ENCODE measurements at places on chromosomes 5 and 9. TPM values are rescaled to one million over a fixed set of nuclear protein-coding genes. Genes with fewer than 3 reads are reported as not detected.

GRCh38 chr5:10069637-10070313 lies 179.9 kb downstream of the ATPSCKMT start:
- H3K4me3 ChIP-seq, result no peak overlapping the region
- H3K36me3 ChIP-seq, result no peaks in the 10 kb centered on the region
- H3K27ac ChIP-seq, result no peak overlapping the region

DNA sequence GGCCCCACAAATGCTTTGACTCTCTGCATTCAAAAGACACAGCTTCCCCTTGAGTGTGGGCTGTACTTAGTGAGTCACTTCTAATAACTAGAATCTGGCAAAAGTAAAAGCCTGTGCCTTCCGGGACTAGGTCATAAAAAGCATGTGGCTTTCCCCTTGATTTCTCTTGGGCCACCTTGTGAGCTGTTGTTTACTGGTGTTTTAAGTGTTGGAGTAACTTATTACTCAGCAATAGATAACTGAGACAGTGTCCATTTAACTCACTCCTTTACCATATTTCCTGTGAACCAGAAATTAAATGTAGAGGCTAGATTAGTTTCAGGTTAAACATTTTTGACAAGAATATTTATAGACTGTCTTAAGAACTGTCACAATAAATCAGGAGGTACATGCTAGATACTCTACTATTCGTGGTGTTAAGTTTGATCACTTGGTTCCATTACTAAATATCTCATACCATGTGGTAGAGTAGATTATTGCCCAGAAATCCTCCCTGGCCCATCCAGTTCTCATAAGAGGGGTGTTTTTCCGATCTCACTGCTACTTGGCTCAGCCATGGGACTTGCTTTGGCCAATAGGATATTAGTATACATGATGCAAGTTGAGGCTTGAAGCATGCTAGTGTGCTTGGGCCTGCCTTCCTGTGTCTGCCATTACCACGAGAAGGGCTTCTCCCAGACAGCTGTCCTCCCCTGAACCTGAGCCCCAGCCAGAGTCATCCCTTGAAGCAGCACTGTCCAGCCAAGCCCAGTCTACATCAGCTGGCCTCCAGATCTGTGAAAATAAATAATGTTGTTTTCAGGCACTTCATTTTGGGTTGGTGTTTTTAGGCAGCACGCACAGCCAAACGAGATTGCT lies 10.4 kb upstream of the CMBL start:
- H3K4me3 ChIP-seq, result no peak overlapping the region
- no peak for DNase-seq
- H3K27me3 ChIP-seq, result no peaks in the 10 kb centered on the region

- H3K4me1 ChIP-seq, result no peaks in the 10 kb centered on the region
- H3K27ac ChIP-seq, result no peak overlapping the region
Measured at GRCh38 chr5:68467794-68468193, 252.2 kb downstream of the PIK3R1 start.

Gene SLC28A3
- 0.89 TPM for total RNA-seq

Gene GABBR2
- total RNA-seq, result 0.55 TPM

DNA sequence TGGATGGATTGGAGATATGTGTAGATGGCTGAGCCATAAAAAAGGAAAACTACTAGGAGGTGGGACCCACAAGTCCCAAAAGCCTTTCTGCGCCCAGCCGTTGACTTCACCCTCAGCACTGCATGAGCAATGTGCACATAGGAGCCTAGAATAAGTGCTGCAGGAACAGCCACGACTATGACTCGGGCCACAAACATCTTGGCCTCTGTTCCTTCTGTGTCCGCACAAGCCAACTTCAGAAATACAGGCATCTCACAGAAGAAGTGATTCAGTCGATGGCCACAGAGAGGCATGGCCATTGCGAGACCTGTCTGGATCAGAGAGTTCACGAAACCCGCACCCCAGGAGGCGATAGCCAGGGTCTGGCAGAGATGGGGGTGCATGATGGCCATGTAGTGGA lies 587 bp downstream of the OR2Y1 start:
- no peak overlapping the region for H3K27ac ChIP-seq
- no peaks in the 10 kb centered on the region for H3K36me3 ChIP-seq
- peaks cover 65% of the 10 kb centered on the region for H3K27me3 ChIP-seq

- no peak overlapping the region for H3K27ac ChIP-seq
- H3K36me3 ChIP-seq, result no peaks in the 10 kb centered on the region
- no peaks in the 10 kb centered on the region for H3K27me3 ChIP-seq
- no peak for DNase-seq
Measured at GRCh38 chr5:7638456-7638855, 212.5 kb downstream of the CFAP90 start.

- peaks cover 29% of the 10 kb centered on the region for H3K4me1 ChIP-seq
- peaks cover 3% of the 10 kb centered on the region for H3K36me3 ChIP-seq
- peak within 1 kb of the TSS; percentile 84 for H3K4me3 ChIP-seq
- no peaks in the 10 kb centered on the region for H3K27me3 ChIP-seq
- DNase-seq, result peak; percentile 86
Measured at GRCh38 chr9:35812025-35812602, at the start of gene SPAG8. Gene SPAG8, minus strand, starts transcription at chr9:35812262. Its CDS starts 115 bp downstream, at chr9:35812147.

GRCh38 chr5:10162468-10162867 lies 87.2 kb downstream of the ATPSCKMT start:
- H3K27ac ChIP-seq, result no peak overlapping the region
- H3K4me3 ChIP-seq, result no peak overlapping the region
- H3K27me3 ChIP-seq, result peaks cover 2% of the 10 kb centered on the region
- H3K36me3 ChIP-seq, result peaks cover 4% of the 10 kb centered on the region

DNA sequence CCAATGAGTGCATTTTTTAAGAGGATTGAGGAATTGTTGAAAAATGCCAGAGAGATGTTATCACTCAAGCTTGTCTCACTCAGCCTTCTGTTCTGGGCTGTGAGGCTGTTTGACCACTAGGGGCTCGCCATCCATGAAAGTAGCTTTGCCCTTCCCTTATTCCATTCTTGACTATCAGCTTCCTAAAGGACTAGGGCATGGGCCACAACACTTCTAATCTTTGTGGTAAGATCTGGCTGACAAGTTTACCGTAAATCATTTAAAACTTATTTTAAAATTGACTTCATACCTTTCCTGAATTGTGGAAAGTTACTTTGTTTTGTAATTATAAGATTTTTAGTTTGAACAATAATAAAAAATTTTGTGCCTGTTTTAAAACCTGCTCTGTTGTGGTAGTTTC lies 49.5 kb downstream of the TJP2 start:
- H3K27me3 ChIP-seq, result no peaks in the 10 kb centered on the region
- peaks cover 6% of the 10 kb centered on the region for H3K4me1 ChIP-seq
- peak overlapping the region; percentile 81 for H3K27ac ChIP-seq
- DNase-seq, result no peak
- no peak overlapping the region for H3K4me3 ChIP-seq

GRCh38 chr5:174145821-174146220 lies 100.3 kb downstream of the NSG2 start:
- no peaks in the 10 kb centered on the region for H3K4me1 ChIP-seq
- H3K27me3 ChIP-seq, result peaks cover 77% of the 10 kb centered on the region
- H3K27ac ChIP-seq, result no peak overlapping the region
- no peak for DNase-seq
- H3K4me3 ChIP-seq, result no peak overlapping the region

Gene ZNF883
- 8.6 TPM for total RNA-seq

DNA sequence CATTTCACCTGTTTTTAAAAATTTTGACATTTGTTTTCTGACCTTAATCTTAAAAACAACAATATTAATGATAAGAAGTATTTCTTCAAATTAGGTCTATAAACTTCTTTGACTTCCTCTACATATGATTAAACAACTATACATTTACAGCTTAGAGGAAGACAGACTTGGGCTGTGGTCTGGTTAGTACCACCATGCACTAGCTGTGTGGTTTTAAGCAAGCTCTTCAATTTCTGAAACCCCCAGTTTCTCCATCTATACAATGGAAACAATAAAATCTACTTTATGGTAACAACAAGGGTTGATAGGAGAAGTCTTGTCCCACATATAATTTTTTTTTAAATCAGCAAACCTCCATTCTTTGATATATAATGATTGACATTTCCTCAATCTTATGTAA lies 15.7 kb downstream of the ANKDD1B start:
- no peak for DNase-seq
- H3K4me1 ChIP-seq, result peaks cover 15% of the 10 kb centered on the region
- H3K27me3 ChIP-seq, result no peaks in the 10 kb centered on the region
- H3K27ac ChIP-seq, result no peak overlapping the region
